ENCODE measurements at places on chromosomes 2 and 18.

DNA sequence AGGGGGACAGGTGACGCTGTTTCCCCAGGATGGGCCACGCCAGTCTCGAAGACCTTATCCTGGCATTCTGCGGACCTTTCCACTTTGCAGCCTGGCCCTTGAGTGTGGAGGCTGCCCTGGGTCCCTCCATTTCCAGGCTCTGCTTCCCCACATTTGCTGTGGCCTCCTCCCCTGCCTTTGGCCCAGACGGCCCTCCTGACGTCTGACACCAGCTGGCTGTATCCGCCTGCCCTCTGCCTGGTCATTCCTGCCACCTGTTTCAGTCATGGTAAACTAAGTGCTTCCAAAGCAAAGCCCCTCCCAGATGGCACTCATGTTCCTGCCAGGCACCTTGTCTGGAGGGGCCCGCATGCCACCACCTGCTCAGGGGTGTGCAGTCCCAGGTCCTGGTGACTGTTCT, 95.1 kb downstream of the ASB1 start:
- DNase-seq, result no peak

GRCh38 chr18:12027046-12027445, 45.7 kb downstream of the IMPA2 start:
- DNase-seq, result no peak

- DNase-seq, result no peak
Measured at GRCh38 chr18:3855966-3856365, 406.0 kb downstream of the TGIF1 start.

DNA sequence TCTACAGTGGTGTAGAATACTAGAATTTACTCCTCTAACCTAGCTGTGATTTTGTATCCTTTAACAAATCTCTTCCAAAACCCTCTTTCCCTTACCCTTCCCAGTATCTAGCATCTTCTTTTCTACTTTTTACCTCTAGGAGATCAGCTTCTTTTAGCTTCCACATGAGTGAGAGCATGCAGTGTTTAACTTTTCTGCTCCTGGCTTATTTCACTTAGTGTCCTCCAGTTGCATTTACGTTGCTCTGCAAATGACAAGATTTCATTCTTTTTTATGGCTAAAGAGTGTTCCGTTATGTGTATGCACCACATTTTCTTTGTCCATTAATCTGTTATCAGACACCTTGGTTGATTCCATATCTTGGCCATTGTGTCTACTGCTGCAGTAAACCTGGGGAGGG, 228.5 kb downstream of the PRKCE start:
- no peak for DNase-seq

- no peak for DNase-seq
Measured at GRCh38 chr2:143482771-143483170, 353.6 kb downstream of the ARHGAP15 start.

DNA sequence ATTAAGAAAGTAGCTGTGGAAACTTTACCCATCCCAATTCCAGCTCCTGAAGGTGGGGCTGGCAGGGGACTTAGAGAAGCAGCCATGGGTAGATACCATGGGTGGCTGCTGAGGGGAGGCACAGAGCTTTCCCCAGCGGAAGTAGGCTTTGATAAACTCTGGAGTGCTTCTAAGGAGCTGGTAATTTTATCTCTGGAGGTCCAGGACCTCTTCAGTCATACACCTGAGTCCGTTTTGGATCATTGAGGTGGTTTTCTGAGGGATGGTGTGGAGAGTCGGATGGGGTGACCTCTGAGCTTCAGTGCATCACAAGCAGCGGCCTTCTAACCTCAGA, 36.7 kb upstream of the BMP10 start:
- no peak for DNase-seq

GRCh38 chr2:57936216-57936615, 110.4 kb upstream of the VRK2 start:
- no peak for DNase-seq

GRCh38 chr2:133517876-133518275, 50.4 kb downstream of the NCKAP5 start:
- DNase-seq, result no peak

DNA sequence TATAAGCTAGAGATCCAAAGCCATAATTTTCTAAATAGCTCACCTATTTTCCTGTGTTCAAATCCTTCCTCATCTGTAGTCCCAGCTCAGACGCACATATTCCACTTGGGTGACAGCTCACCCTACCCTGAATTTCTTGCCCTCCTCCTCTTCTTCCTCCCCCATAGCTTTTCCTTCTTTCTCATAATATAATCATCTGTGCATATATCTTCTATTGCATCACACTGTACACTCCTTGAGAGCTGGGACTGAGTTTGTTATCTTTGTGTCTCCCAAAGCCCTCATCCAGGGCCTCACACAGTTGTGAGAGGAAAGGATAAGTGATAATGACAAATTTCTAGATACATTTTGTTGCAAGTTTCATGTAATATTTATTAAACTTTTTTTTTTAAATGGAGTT, 55.9 kb upstream of the RTN4 start:
- no peak for DNase-seq

DNA sequence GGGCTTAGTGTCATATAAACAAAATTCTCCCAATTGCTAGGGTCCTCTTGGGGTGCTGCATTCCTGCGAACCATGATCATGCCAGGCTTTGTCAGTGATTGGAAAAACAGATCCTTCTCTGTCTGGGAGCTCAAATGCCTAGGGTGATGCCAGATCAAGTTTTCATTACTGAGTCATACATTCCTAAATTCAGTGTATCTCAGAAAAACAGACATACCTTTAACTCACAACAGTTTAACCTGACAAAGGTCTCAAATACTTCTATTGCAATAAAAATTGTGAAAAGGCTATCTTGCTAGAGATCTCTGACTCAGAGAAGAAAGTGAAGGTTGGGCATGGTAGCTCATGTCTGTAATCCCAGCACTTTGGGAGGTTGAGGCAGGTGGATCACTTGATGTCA, 86.9 kb downstream of the SH3YL1 start:
- no peak for DNase-seq

- no peak for DNase-seq
Measured at GRCh38 chr2:1407950-1408675, 5.2 kb upstream of the TPO start.

DNA sequence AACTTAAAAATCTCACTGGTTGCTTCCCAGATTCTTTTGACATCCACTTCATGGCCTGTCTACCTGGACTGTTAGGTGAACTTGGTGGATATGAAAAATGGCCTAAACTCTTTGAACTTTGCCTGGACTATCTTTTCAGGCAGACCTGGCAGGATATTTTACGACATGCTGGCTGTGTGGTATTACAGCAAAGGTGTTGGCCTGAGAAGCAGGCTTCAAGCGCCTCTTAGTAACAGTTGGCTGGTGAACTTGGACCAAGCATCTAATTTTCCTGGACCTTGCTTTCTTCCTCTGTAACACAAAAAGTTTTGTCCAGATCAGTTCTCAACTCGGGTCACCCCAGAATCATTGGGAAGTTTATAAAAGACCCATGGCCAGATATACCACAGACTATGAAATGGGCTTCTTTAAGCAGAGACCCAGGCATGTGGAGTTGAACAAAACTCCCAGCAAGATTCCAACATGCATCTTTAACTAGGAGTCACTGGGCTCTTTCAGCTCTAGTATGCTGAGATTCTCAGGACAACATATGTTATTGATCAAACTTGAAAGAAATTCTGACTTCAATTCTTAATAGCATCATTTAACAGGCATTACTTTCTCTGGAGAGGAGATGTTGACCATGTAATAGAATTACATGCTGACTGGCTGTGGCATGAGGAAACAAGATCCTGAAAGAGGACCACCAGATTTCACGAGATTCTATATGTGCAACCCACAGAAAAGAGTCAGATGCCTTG, 4.4 kb downstream of the LYPD1 start:
- DNase-seq, result no peak

DNA sequence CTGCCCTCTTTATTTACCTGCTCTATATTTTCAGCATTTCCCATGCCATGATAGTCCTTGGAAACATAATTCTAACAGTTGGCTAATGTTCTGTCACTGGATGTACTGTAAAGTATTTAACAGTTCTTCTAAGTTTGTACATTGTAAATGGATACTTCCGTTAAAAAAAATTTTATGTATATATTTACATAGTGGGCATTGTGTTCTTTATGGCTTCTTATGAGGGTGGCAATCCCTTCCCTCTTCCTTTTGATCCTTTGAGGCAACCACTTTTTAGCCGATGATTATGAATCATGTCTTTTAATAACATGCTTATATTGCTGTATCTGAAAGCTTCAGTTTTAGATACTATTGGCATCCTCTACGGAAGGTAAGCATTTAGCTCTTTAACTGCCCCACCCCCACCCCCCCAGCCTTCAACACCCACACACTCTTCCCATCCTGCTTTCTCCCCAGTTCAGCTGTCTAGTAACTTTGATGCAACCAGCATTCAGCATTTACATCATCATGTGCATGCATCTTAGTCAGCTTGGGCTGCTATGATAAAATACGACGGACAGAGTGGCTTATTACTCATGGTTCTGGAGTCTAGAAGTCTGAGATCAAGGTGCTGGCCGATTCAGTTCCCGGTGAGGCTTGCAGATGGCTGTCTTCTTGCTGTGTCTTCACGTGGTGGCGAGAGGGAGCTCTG, 21.0 kb upstream of the EDAR start:
- no peak for DNase-seq

DNA sequence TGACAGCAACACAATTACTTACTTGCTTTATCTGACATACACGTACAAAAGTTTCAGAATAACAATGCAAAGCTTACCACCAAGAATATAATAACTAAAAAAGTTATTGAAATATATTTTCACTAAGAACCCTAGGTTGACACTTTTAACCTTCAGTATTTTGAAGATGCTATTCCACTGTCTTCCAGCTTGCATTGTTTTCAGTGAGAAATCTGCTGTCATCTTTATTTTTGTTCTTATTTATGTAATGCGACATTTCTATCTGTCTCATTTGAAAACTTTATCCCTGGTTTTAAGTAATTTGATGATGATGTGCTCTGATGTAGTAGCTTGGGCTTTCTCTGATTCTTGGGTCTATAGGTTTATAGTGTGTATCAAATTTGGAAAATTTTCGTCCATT, 165.0 kb upstream of the SMIM21 start:
- DNase-seq, result no peak

GRCh38 chr18:35110059-35110458, 68.8 kb downstream of the MAPRE2 start:
- no peak for DNase-seq

DNA sequence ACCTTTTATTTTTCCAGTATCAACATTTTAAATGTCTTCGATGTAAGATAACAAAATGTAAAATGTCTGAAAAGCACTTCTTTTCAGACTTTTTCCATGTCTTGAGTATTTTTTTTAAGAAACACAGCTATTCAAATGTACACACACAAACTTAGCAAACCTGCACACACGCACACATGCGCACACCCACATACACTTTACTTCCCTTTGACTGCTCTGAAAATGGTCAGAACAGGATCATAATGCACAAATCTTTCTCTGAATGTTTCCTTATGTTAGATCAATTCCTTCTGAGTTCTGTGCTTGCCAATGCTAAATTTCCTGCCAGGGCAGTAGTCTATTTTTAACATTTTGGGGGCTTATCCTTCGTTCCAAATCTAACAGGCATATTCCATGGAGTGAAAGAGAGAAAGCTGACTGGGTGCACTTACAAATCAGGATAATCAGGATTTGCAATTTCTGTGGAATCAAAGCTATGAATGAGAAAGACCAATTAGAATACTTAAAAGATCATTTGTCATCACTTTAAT, 136.3 kb downstream of the ZEB2 start:
- DNase-seq, result no peak

GRCh38 chr2:46181306-46181705, 115.9 kb upstream of the EPAS1 start:
- no peak for DNase-seq

DNA sequence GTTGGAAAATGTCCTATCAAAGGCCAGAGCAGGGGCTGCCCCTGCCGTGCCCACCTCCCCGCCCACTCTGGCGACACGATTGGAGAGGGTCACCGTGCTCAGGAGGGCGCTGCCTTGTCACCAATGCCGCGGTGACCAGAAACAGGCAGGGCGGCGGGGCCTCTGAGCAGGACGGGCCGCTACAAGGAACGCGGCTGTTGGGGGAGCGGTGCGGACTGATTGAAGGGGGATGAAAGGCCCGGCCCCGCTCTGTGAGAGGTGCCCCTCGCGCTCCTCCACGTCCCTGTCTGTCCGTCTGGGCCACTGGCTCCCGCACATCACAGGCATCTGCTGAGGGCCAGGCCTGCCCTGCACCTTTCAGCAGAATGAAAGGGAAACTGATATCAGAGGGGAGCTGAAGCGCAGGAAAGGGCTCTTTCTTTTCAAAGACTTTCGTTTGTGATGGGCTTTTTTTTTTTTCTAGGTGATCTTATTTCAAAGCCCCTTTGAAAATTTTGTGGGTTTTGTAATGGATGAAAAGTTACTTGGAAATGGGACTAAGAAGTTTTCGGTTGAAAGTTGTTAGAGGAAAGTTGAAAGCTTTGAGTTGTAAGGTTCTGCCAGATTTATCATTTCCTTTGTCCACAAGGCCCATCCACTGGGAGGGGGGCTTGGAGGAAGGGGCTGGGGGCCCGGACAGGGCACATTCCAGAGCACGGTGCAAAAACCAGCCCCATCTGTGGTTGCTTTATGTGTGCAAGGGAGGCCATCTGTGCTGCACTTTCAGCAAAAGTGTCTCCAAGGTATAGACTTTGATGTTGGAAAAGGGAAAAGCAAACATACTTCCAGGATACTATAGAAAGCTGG, 244.2 kb downstream of the KLHL29 start:
- DNase-seq, result no peak

GRCh38 chr2:30545875-30546274, 98.8 kb downstream of the LCLAT1 start:
- no peak for DNase-seq

DNA sequence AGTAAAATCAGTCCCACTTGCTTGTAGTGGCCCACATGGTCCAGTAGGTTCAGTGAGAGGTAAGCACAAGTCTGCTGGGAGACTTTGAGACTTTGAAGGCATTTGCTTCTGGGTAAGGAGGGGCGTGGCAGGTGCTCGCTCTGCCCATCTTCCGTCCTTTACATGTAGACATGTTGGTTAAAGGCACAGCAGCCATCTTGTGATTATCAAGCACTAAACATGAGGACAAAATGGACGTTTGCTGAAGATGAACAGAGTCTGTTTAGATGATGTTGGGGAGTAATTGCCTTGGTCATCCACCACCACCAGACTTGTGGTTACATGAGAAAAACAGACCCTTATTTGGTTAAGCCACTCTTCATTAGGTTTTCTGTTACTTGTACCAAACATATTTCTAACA, 252.8 kb upstream of the PARD3B start:
- no peak for DNase-seq

- no peak for DNase-seq
Measured at GRCh38 chr2:38537937-38538525, 64.7 kb downstream of the HNRNPLL start.

All from Right ventricle myocardium inferior (tissue), 1 donor.